ENCODE measurements at places on chromosomes 2 and 18. TPM values are rescaled to one million over a fixed set of nuclear protein-coding genes. Genes with fewer than 3 reads are reported as not detected.

KYNU gene
- 6.2 TPM for polyA plus RNA-seq

KCNG2 gene
- 0.33 TPM for polyA plus RNA-seq

CGREF1 gene
- polyA plus RNA-seq: 8.1 TPM

PIAS2 gene
- 27.4 TPM for polyA plus RNA-seq

UPP2 gene
- 7.2 TPM for polyA plus RNA-seq

CD207 gene
- not detected for polyA plus RNA-seq

CCDC85A gene
- polyA plus RNA-seq: 2.3 TPM

CCDC74A gene
- polyA plus RNA-seq: 16.6 TPM

TSPYL6 gene
- polyA plus RNA-seq: not detected

TRIB2 gene
- 192 TPM for polyA plus RNA-seq

ABCA12 gene
- polyA plus RNA-seq: 0.28 TPM

TGFA gene
- 18.9 TPM for polyA plus RNA-seq

ACMSD gene
- polyA plus RNA-seq: 37.0 TPM

ZBTB14 gene
- polyA plus RNA-seq: 20.8 TPM

MC2R gene
- 0.28 TPM for polyA plus RNA-seq

ZNF638 gene
- polyA plus RNA-seq: 195 TPM

EDAR gene
- polyA plus RNA-seq: 2.5 TPM

ABCG8 gene
- polyA plus RNA-seq: 0.84 TPM

TMEM237 gene
- 47.7 TPM for polyA plus RNA-seq
